ENCODE measurements at places on chromosomes 16 and 17.

- DNase-seq = no peak
Measured at GRCh38 chr17:42337442-42337841, 49.1 kb downstream of the STAT5A start.

- DNase-seq = peak; percentile 78
Measured at GRCh38 chr16:67530013-67530939, 1.6 kb downstream of the RIPOR1 start.

DNA sequence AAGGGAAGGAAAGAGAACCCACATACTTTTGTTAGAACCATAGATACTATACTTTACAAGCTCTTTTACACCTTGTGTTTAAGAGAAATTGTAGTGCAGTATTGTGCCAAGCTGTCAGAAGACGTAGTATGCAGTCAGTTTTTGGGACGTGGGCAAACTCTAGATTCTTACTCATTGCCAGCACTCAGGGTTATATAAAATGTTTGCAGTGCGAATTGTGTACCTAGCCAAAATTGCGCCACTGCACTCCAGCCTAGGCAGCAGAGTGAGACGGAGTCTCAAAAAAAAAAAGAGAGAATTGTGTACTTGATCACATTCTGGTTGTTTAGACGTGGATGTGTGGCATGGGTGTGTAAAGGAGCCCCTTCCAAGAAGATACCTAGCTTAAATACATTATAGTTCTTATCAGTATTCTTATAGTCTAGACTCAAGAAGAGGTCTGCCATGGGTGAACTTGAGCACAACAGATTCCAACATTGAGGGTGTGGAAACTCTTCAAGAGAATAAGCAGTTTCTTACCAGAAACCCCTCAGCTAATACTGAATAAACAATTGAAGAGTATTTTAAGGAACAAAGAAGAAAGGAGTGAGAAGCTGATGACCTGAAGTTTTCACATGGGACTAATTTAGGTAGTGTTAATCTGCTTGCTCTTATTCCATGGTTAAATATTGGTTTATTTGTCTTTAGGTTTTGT lies 27.4 kb upstream of the MRC2 start:
- DNase-seq = no peak

GRCh38 chr16:84124257-84125073 lies 7.7 kb upstream of the MBTPS1 start:
- no peak for DNase-seq

DNA sequence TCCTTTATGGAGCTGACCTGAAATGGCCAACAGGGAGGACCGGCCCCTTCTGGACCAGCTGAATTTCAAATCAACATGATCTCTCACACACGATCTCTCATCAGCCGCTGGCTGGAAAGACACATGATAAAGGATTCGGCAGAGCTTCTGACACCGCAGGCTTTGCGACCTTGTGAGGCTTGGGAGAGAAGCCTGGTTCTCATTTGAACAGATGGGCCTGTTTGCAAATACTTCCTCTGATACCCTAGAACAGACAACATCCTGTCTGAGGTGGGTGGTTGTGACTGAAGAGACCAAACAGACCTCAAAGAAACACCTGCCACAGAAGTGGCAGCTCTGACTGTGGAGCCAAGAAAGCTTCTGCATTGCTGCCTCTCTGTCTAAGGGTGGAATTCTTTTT lies 77.9 kb upstream of the SDK2 start:
- DNase-seq = no peak

DNA sequence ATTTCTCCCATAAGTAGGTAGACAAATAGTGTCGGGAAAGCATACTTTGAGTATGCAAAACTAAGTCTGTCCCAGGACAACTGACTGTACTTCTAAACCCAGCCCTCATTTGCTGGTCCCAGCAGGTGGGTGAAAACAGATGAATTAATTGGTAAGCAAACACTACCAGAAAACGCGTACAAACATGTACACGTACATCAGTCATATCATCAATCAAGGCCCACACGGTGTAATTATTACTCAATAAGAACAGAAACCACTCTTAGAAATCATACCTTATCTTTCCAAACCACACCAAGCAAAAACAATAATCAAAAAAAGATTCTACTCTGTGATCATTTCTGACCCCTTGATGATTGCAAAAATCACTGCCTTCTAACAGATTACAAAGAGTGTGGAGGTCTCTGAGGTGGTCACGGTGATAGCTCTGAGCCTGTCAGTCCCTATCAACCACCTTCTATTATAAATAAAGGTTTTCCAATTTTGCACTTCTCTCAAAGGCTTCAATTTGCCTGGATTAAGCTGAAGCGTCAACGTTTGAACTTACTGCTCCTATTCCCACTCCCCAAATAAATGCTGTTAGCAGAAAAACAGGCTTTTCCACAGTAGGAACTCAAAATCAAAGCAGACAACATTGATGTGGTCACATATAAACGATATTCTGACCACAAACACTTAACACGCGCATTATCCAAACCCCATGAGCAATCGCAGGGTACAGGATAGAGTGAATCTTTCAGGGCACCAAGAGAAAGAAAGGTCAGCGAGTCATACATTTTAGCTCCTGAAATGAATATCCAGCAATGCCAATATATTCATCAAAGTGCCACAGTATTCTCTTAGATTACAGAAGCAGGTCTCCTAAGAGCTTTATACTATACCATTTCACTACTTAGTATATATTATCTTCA lies 211.9 kb downstream of the STX8 start:
- DNase-seq = peak; percentile 21

DNA sequence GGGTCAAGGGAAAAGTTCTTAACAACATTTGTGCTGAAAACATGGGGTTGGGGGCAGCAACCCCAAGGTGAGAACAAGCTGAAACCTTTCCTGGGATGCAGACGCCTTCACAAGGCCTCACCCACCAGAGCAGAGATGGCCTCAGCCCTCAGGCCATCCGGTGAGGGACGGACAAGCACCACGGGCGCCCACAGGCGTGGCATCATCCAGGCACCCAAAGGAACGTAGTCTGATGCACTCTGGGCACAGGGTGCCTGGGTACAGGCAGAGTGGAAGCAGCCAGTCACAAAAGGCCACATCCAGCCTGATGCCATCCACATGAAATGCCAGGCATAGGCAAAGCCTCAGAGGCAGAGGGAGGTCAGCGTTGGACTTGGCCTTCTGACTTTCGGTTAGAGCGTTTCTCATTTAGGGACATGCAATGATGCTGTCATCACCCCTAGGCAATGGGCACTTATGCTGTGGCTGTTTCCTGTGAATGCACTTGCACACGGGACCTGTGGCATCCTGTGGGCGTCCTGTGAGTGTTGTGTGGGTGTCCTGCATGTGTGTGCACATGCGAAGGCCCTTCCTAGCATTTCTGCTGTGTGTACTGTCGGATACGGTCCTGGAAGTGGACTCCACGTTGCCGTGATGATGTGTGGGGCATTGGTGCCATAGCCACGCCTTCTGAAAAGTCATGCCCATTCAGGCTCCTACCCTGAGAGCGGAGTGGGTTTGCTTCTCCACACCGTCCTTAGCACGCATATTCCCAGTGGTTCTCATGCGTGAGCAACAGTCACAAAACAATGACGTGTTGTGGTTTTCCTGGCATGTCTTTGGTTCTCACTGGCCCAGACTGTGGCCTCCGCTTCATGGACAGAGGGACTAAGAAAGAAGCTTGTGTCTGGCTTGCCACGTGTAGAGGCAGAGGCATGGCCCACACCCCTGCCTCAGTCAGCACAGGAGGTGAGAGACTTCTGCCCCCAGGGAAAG lies 52.7 kb upstream of the ZNF469 start:
- no peak for DNase-seq

DNA sequence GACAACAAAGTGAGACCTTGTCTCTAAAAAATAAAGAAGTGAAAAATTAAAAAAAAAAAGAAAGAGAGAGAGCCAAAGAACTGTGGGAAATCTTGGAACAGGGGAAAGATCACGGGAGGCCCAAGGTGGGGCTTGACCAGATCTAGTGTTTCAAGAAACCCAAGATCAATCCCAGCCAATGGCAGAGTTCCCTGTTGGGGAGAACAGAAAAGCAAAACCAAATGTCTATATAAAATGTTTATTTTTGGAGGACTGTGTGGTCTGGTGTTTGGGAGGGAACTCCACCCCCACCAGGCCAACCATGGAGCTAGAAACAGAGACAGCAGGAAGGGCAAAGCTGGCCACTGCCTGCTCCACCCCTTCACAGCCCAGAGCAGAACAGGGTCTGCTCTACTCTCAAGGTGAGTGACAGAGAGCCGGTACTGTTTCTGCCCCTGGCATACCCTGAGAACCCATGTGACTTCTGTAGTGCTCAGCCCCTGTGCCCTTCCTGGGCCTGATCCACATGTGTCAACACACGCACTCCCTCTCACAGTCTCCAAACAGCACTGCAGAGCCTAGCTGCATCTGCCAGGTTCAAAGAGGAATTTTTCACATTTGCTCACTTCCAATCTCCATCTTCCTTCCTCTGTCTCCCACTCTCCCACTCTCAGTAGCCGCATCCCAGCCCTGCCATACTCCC lies 3.7 kb downstream of the TMEM101 start:
- no peak for DNase-seq

GRCh38 chr17:59950049-59950448 lies 14.5 kb downstream of the RNFT1 start:
- no peak for DNase-seq

DNA sequence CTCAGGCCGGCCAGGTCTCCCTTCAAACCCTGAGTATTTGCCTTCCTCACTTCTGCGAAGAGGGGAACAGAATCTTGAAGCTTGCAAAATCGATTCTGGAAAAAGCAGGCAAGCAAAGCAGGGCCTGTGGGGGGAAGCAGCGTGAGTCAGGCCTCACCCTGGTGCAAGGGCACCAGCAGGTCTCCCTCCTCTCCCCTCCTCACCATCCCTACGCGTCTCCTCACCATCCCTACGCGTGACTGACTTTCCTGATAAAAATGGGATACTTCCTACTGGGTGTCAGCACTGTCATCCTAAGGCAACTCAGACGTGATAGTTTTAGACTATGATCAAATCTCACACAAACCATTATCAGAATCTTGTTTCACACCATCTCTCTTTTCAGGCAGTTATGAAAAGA lies 12.1 kb downstream of the CMTM3 start:
- no peak for DNase-seq

DNA sequence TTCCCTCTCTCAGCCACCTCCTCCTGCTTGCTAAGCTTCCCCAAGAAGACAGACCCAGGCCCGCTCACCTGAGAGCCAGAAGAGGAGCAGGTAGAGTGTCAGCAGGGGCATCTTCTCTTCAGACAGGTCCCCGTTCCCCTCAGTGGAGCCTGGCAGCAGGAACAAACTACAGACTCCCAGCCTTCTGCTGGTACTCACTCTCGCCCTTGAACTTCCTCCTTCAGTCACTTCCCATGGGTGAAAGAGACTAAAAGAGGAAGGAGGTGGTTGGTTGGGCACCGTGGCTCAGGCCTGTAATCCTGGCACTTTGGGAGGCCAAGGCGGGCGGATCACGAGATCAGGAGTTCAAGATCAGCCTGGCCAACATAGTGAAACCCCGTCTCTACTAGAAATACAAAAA lies at the start of gene CD300LF:
CD300LF (minus strand) TSS at position 168 of the 400 bp plus-strand sequence; CDS start at position 111, 57 bp downstream.
- no peak for DNase-seq

- no peak for DNase-seq
Measured at GRCh38 chr17:43353393-43353792, 45.4 kb upstream of the ARL4D start.

DNA sequence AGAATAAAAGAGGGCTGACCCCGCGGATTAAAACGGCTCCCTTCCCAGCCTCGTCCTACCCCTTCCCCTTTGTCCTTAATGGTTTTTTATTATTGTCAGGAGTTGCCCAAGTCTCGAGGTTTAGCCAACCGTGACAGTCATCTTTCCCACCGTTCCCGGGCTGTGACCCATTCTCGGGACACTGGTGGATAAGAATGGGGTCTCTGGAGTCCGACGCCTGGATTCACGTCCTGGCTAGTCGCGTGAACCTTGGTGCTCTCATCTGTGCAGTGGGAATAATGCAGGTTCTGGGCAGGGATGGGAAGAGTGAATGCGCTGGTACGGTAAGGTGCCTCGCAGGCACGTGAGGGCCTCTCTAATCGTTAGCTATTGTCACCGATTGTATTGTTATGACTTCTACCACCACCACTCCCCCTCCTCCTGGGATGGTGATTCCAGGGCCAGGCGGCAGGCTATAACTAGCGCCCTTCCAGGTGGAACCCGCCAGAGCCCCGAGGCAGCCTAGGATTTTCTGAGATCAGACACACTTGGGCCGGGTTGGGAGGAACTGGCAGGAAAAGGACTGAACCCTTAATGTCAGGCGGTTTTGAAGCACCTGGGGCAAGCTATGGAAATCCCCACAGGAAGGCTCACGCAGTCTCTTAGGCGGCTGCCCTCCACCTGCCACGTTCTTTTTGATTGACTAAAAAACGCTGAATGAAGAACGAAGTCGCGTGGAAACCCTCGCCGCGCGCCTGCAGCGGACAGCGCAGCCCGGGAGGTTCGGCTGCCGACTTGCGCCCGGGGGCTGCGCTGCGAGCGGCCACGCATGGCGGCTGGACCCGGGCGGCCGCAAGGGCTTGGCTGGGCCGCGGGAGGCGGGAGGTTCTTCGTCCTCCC lies 2.7 kb downstream of the HS3ST3B1 start:
- DNase-seq = no peak

DNA sequence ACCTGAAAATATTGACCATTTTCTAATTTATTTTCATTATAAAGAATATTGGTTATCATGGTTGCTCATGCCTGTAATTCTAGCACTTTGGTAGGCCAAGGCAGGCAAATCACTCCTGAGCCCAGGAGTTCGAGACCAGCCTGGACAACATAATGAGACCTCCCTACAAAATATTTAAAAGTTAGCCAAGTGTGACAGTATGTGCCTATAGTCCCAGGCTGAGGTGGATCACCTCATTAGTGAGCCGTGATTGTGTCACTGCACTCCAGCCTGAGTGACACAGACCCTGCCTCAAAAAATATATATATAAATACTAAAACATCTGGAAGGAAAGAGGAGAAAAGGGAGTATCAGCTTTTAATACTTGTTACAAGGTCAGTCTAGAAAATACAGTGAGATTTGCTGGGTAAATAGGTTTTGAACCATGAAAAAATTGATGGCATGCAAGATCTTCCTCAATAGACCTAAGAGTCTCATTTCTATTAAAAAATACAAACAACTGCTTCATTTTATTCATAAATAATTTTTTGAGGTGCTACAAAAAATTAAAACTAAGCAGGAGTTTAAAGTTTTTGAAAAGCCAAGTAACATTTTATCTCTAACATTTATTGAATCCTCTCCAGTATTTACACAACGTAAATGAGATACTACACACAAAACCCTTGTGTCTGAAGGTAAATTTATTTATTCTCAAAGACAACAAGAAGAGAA lies 47.7 kb downstream of the TUBD1 start:
- no peak for DNase-seq

DNA sequence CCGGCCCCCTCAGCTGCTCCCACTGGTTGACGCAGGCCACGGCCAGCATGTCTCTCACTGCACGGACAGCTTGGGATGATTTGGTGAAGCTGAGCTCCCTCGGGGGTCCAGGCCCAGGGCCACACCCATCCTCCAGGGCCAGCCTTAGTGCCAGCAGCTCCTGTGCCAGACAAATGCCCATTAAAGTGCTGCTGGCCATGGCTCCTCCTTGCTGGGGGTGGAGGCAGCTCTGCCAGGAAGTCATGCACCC lies 2.5 kb downstream of the TRIM47 start:
- peak; percentile 84 for DNase-seq

GRCh38 chr17:66221755-66222530 lies 7.3 kb downstream of the APOH start:
- no peak for DNase-seq

- no peak for DNase-seq
Measured at GRCh38 chr17:69405096-69405495, 9.4 kb upstream of the MAP2K6 start.

GRCh38 chr17:41792845-41793783 lies 6.6 kb upstream of the JUP start:
- DNase-seq = peak; percentile 78
